Aorta (tissue), 5 donors: ENCODE measurements at places on chromosomes 7 and 10. TPM values are rescaled to one million over a fixed set of nuclear protein-coding genes. Genes with fewer than 3 reads are reported as not detected.

GRCh38 chr10:80158126-80158525 is 25.6 kb downstream of the PLAC9 start:
- peak; percentile 42 for DNase-seq
- peaks cover 8% of the 10 kb centered on the region for H3K4me1 ChIP-seq
- H3K27ac ChIP-seq = peak overlapping the region; percentile 10

DNA sequence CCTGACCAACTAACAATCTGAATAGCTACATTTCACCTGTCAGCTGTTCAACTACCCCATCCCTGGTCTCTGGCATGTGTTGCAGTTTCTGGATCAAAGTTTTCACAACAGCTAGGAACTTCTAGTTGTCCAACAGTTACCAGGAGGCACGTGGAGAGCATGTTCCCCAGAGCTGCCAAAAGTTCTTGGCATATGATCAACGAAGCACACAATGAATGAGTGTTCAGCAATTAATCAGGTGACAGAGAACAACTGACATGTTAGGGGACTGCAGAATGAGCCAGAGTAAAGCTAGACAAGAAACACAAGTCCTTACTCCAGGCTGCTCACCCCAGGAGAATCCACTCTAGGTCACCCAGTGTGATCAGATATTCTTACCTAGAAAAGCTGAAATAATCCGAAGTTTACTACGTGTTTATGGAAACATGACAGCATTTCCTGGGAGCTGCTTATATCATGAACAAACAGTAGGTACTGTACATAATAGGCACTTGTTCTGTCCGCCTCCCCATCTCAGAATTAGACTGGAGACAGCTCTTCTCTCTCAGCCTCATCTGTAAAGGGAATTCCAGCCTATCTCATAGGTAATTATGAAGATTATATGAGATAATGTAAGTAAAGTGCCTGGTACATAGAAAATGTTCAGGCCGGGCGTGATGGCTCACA is 50.6 kb downstream of the ZNF438 start:
- no peaks in the 10 kb centered on the region for H3K27me3 ChIP-seq
- H3K36me3 ChIP-seq = no peaks in the 10 kb centered on the region
- no peak overlapping the region for H3K4me3 ChIP-seq
- DNase-seq = no peak

DNA sequence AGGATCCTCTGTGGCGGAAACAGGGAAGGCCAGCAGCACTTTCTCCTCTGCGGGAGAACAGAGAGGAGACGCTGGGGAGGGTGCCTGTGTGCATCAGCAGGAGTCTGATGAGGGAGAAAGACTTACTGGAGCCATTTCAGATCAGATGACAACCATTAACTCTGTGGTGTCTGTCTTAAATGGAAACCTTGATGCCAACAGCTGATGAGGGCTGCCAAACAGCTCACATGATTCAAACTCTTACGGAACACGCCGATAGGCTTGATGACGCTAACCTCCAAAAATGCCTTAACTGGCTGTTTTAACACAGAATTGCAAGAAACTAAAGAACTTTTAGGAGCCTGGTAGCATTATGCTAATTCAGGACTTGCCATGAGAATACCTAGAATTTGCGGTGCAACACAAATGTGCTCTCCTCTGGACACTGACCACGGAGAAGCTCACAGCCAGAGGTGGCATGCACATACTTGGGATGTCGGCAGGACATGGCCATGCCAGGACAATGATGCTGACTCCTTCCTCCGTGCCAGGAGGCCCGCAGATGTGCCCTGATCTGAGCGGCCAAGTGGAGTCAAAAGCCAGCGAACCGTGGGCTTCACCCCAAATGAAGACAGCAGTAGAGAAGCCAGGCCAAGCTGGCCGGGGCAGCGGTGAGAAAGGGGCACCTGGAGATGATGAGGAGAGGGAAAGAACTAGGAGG is 154.9 kb downstream of the ZMYND11 start:
- H3K4me3 ChIP-seq = no peak overlapping the region
- H3K27ac ChIP-seq = no peak overlapping the region
- DNase-seq = no peak
- H3K36me3 ChIP-seq = no peaks in the 10 kb centered on the region

DNA sequence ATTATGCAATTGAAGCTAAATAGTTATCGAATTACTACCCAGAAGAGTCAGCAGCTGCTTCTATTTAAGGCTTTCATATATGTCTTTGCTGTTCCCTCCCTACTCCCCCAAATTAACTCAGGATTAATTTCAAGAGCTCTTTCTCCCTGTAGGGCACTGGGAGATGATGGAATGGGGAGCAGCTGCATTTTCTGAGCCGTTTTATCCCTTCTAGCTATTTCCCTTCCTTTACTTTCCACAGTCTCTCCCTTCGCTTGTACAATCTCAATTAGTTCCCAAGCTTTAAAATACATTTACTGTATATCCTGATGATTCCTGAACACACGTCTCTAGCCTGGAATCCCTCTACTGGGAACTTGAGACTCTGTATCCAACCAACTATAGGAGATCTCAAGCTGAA is 19.8 kb upstream of the TSPAN12 start:
- no peaks in the 10 kb centered on the region for H3K36me3 ChIP-seq
- no peak overlapping the region for H3K4me3 ChIP-seq
- no peaks in the 10 kb centered on the region for H3K27me3 ChIP-seq
- no peak for DNase-seq
- no peak overlapping the region for H3K27ac ChIP-seq

- no peak for DNase-seq
- H3K27ac ChIP-seq = no peak overlapping the region
- no peaks in the 10 kb centered on the region for H3K4me1 ChIP-seq
Observed at GRCh38 chr10:36943544-36943943, 181.9 kb upstream of the ANKRD30A start.

DNA sequence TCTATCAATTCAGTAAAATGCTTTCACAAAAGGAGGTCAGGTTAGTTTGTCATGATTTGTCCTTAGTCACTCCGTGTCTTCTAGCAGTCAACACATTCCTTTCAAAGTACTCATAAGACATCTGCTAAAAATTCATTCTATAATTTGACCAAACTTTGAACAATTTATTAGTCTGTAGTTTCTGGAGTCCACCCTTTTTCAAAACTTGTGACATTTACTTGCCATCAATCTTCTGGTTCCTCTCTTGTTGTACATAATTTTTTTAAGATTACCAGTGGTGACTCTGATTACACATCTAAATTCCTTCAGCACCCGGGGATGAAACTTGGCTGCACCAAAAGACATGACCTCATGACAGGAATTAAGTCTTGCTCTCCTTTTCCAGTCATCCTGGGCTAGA is 130.1 kb downstream of the NEBL start:
- H3K4me1 ChIP-seq = no peaks in the 10 kb centered on the region
- H3K27ac ChIP-seq = no peak overlapping the region
- no peaks in the 10 kb centered on the region for H3K27me3 ChIP-seq
- no peak overlapping the region for H3K4me3 ChIP-seq
- DNase-seq = no peak

GRCh38 chr7:30813466-30813865 is 42.2 kb downstream of the MINDY4 start:
- DNase-seq = peak; percentile 86
- no peaks in the 10 kb centered on the region for H3K36me3 ChIP-seq
- H3K27me3 ChIP-seq = no peaks in the 10 kb centered on the region
- peak overlapping the region; percentile 93 for H3K27ac ChIP-seq

The ZNF727 gene
- polyA plus RNA-seq = 1.1 TPM

The TAS2R40 gene
- not detected for polyA plus RNA-seq

DNA sequence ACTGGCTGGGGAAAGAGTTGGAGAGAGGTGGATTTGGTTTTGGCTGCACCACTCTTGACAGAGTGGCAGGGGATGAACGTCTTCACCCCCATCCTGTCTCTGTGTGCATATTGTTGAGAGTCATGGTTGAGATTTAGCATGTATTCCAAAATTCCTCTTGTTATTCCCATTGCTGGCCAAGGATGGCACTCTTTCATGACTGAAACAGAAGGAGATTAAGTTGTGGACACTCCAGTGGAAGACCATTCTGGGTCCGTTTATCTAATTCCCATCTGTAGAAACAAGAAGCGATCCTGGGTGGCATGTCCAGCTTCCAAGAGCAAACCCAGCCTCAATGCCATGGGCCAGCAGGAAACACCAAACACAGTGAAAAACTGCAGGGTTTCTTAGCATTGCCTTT is 469.0 kb upstream of the IGFBP3 start:
- no peak overlapping the region for H3K27ac ChIP-seq
- DNase-seq = no peak
- no peaks in the 10 kb centered on the region for H3K4me1 ChIP-seq
- H3K4me3 ChIP-seq = no peak overlapping the region
- H3K36me3 ChIP-seq = no peaks in the 10 kb centered on the region

GRCh38 chr10:72418679-72419078 is 64.0 kb upstream of the DNAJB12 start:
- no peak overlapping the region for H3K4me3 ChIP-seq
- H3K4me1 ChIP-seq = no peaks in the 10 kb centered on the region
- H3K27me3 ChIP-seq = no peaks in the 10 kb centered on the region
- DNase-seq = no peak
- H3K27ac ChIP-seq = no peak overlapping the region
